Fibroblast of skin of right biceps (primary cell): ENCODE measurements at places on chromosomes 11 and 22.

- DNase-seq = no peak
Observed at GRCh38 chr11:57506522-57506921, 9.0 kb downstream of the SLC43A1 start.

DNA sequence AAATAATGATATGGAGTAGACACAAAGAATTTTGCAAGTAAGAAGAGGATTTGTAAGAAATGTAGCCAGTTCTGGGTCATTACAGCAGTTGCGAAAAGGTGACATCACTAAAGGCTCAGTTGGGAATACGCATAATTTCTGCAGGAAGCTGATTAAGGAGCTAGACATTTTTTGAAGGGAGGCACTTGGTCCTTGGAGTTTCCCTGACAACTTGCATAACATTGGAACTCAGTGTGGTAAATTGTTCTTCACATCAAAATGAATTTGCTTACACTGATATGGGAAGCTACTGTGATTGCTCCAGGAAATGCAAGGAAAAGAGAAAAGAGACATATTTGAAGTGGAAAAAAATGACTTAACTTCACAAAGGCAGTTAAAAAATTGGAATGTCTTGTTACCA, 626.1 kb downstream of the NELL1 start:
- no peak for DNase-seq

DNA sequence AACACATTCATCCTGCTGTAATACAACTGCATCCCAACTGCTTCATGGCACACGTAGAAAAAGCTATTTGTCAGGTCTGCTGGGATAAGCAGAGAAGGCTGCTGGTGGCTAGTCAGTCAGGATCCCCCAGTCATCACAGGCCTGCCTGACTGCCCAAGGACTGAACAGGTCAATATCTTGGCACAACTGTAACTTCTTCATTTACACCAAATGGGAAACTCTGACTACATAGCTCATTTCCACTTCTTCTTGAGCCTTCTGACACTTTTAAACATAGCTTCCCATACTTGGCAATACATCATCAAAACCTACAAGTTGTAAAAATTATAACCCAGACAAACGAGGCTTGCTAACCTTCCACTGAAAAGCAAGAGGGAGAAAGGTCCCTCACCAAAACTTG, 2.8 kb downstream of the TMEM9B start:
- DNase-seq = no peak

- peak; percentile 84 for DNase-seq
Observed at GRCh38 chr11:27291954-27292636, 70.9 kb downstream of the CCDC34 start.

DNA sequence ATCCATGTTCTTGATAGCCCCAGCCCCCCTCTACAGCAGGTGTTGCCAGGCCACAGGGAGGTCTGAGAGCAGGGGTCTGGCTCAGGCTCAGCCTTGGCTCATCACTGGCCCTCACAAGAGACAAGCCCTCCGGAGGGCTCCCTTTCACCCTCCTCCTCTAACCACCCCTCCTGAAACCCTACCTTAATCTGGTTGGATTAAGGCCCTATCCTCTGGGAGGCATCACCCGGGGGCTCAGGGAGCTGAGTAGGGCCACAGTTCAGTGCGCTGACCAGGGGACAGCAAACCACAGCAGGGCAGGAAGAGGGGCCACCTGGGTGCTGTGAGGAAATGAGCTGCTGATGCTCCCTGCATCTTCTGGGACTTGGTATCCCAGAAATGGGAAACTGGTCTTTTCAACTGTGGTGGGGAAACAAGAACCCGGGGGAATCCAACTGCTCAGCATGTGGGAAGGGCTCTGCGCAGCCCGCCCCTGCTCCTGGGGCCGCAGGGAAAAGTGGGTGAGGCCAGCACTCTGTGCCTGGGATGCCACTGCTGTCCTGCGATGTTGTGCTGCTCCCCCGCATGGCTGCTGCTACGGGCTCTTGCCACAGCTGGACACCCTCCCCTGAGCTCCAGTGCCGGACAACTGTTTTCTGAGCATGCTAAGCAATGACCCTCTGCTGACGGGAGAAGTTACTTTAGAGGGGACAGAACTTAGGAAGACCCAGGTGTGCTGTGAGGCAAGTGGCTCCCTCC, 17.5 kb downstream of the ADORA2A start:
- no peak for DNase-seq

- DNase-seq = no peak
Observed at GRCh38 chr11:73273222-73273895, 1.2 kb downstream of the P2RY6 start.

DNA sequence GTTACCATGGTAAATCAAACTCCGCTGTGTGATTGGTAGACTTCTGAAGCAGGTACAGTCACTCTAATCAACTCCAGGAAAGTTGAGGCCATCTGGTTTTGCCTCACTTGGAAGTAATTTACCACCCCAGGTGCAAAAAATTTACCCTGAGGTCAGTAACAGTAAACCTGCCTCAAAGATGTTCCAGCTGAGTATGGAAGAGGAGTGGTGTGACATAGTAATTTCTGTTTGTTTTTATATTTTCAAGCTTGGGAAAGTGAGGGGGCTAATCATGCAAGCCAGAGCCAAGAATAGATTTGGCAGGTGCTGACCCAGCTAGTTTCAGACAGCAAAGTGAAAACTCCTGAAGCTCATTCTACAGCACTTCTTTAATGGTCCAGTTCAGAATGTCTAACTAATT, 691.6 kb downstream of the NTM start:
- DNase-seq = peak; percentile 35

DNA sequence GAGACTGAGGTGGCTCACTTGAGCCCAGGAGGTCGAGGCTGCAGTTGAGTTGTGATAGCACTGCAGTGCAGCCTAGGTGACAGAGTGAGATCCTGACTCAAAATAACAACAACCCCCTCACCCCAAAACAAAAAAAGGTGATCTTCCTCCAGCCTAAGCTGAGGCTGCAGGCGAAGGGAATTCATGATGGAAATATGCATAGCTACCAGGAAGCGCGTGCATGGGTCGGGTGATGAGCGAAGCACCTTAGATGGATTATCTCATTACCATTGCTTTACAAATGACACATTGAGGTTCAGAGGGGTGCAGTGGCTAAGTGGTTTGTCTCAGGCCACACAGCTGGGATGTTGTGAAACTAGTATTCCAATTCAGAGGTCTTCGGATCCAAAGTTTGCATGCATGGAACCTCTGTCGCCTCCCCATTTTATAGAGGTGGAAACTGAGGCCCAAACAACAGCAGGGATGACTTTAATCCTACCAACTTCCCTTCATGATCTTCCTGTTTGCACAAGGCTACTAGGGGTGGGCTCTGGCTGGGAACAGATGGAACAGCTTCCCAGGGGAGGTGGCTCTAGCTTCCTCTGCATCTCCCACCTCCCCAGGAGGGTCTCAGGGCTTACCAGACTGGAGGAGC, 4.6 kb downstream of the SLC29A2 start:
- no peak for DNase-seq

GRCh38 chr11:19975414-19975990, 184.8 kb downstream of the DBX1 start:
- DNase-seq = no peak

DNA sequence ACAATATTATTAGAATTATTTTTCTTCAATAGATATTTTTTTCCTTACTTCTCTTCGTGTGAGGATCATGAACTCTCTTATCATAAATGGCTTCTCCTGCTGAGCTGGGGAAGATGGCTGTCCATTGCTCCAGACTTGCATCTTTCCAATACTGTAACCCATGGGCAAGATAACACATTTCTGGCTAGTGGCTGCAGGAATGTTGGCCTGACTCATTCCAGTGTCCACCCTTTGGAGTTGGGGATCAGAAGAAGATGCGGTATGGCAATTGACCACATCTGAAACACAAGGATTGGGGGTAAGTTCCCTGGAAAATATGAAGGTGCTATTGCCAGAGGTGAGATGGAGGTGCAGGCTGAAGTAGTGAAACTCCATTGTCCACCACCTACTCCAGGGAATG, 92.8 kb downstream of the FAR1 start:
- DNase-seq = peak; percentile 46
